Stimulated activated naive CD8-positive, alpha-beta T cell treated with anti-CD3 and anti-CD28 coated beads, Interleukin-15, Interleukin-2, amounts not matched to agents 100 U/mL and 50 U/mL, for 24 hours (primary cell): ENCODE measurements at places on chromosomes 12 and 14.

GRCh38 chr14:20631880-20632389 lies 9.6 kb downstream of the OR6S1 start:
- no peak for DNase-seq

- DNase-seq = no peak
Measured at GRCh38 chr12:102955926-102956737, 1.3 kb upstream of the ASCL1 start.

DNA sequence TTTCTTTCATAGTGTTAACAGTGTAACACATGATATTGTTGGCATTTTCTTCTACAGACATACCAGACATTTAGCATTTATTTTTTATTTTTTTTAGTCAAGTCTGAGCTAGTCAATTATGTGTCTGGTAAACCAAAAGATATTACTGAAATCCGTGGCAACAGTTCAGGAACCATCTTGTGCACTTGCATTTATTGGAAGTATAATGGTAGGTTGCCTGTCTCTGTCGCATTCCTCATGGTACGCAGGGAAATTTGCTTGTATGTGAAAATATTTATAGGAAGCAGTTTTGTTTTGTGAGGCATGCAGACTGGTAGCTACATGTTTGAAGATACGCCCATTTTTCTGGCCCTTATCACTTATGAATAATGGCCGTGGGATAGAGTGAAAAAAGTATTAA lies 186.1 kb upstream of the SLC38A2 start:
- DNase-seq = no peak

- DNase-seq = peak; percentile 6
Measured at GRCh38 chr12:63150713-63151622, at the start of gene AVPR1A. AVPR1A (minus strand) TSS chr12:63151201; CDS start chr12:63150836, 365 bp downstream.

DNA sequence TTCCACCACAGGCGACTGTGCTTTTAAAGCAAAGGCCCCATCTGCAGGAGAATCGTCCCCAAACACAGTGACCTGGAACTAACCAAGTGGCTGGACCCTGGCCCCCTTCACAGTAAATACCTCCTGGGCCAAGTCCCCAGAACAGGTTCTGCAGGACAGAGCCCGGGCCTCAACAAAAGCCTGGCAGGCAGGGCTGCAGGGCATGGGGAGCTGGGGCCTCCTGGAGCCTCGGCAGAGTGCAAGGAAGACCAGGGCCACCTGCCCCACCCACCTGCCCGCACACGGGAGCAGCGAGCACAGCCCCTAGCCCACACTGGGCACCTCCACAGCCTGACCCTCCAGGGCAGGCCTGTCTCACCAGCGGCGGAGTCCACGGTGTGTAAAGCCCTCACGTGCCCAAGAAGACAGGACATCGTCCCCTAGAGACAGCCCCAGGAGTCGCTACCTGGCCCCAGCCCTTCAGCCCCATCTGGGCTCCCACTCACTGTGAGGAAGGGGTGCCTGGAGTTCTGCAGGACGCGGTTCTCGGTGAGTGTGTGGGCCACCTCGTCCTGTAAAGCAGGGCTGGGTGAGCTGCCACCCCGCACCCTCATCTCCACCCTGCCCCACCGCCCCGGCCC lies 21.0 kb downstream of the AKT1 start:
- no peak for DNase-seq

DNA sequence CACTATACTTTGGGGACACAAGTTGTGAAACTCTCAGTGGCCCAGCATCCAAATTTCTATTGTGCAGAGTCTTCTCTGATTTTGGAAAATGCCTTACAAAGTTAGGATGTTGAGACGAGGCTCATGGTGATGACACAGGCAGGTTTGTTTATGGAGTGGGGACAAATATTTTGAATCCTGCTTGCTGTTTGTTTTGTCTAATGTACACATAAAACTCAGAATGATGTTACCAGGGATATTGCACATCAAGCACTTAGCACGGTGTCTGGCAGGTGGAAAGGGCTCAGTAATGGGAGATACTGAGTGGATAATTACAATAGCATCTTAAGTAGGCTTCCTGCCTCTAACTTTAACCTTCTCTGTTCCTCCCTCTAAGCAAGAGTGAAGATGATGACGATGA lies 628.9 kb upstream of the TBX3 start:
- DNase-seq = no peak
